ENCODE measurements at places on chromosomes 16 and 17.

DNA sequence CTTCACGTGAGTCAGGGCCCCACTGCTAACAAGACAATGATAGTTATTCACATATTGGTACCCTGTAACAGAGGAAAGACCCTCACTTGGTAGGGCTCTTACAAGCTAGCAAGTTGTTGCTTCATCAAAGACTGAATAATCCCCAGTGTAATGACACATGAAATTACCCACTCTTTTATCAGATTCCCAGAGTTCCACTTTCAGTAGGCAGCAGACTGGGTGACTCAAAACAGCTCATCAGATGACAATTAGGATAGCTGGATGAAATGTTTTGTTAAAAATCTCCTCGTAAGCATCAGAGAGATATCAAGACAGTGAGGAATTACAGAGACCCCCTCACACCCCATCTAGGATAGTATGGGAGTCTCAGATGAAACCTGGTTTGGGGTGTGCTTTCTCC, 6.8 kb upstream of the OR1E2 start:
- DNase-seq: no peak

DNA sequence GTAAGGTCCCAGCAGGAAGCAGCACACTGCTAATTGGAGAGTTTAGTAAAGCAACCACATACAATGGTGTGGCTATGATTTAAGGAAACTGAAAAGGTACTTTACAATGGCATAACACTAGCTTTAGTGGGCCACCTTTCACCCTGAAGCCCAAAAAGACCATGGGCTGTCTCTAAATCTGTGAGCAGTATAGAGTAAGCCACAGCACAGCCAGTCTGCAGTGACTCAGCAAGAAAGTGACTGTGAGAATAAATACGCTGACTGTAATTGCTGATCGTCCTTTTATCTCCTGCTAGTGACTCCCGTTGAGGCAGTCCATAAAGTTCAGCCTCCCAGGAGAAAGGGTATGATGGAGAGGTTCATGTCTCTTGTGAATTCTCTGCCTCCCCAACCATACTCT, 679.8 kb upstream of the KIF2B start:
- no peak for DNase-seq

- DNase-seq: no peak
Measured at GRCh38 chr17:62971853-62972252, 5.8 kb downstream of the TANC2 start.

DNA sequence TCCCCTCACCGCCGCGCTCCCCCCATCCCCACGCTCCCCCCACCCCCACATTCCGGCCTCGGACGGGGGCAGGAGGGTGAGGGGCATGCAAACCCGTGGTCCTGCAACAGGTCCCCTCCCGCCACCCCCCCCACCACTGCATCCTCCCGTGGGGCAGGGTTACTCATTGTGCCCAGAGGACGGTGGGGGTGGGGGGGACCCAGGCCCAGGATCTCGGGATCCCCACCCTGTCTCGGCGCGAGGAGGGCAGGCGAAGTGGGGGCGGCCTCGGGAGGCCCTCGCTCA, 8.5 kb downstream of the SLC22A31 start:
- DNase-seq: no peak
